ENCODE measurements at places on chromosomes 6 and 20. TPM values are rescaled to one million over a fixed set of nuclear protein-coding genes. Genes with fewer than 3 reads are reported as not detected.

GRCh38 chr20:10349118-10349517 lies 84.9 kb downstream of the MKKS start:
- H3K4me3 ChIP-seq: no peak overlapping the region
- H3K27ac ChIP-seq: no peak overlapping the region
- H3K4me1 ChIP-seq: peaks cover 9% of the 10 kb centered on the region
- peaks cover 4% of the 10 kb centered on the region for H3K36me3 ChIP-seq
- no peaks in the 10 kb centered on the region for H3K27me3 ChIP-seq

GRCh38 chr20:46031701-46032254 lies 2.8 kb downstream of the SLC12A5 start:
- H3K27me3 ChIP-seq: peaks cover 77% of the 10 kb centered on the region
- H3K4me3 ChIP-seq: no peak overlapping the region
- no peak overlapping the region for H3K27ac ChIP-seq
- no peak for DNase-seq
- H3K4me1 ChIP-seq: no peaks in the 10 kb centered on the region

- no peaks in the 10 kb centered on the region for H3K36me3 ChIP-seq
- H3K27me3 ChIP-seq: no peaks in the 10 kb centered on the region
- H3K4me1 ChIP-seq: no peaks in the 10 kb centered on the region
- no peak for DNase-seq
- no peak overlapping the region for H3K4me3 ChIP-seq
Measured at GRCh38 chr6:151877458-151877857, 70.0 kb downstream of the ESR1 start.

DNA sequence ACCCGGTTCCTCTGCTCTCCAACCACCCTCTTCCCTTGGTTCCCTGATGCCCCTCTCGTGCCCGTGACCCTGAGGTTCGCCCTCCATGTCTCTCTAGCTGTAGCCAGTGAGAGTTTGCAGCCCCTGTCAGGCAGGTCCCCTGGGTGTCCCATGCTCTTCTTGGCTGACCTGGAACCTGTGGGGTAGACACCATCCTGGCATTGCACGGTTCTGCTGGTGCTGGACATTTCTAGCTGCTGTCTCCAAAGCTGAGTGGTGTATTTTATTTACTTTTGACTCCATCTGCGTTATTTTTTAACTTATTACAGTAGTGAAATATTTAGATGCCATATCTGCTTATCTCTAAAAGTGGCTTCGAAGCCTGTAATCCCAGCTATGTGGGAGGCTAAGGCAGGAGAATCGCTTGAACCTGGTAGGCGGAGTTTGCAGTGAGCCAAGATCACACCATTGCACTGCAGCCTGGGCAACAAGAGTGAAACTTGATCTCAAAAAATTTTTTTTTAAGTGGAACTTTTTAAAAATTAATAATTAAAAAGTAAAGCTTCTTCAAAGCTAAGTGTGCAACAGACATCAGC lies 12.5 kb downstream of the ENTPD6 start:
- H3K27me3 ChIP-seq: no peaks in the 10 kb centered on the region
- peaks cover 5% of the 10 kb centered on the region for H3K36me3 ChIP-seq
- no peak overlapping the region for H3K27ac ChIP-seq
- H3K4me1 ChIP-seq: peaks cover 11% of the 10 kb centered on the region
- no peak for DNase-seq

DNA sequence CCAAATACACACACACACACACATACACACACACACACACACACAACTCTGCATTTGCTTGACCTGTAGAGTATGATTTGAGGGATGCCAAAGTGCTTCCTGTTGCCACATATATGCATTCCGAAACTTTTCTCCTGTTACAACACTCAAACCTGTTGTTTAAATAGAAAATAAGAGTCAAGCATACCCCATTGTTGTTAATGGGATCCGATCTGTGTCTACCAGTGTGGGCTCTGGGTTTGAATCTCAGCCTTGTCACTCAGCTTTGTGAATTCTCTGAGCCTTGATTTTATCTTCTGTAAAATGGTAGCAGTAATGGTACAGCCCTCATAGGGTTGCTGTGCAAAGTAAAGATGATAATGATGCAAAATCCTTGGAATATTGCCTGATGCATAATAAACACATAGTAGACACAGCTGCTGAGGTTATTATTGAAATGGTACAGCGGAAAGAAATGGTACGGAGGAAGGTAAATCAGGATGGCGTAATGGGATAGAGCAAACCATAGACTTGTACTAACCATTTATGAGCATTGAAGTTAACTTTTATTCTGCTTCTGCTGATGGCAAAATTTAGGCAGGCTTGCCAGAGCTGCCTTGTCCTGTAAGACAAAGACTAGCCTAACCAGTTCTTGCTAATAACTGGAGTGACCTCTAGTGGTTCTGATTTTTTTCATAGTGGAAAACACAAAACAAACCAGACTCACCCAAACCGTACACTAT lies 113.5 kb upstream of the PHACTR1 start:
- no peaks in the 10 kb centered on the region for H3K36me3 ChIP-seq
- H3K4me3 ChIP-seq: no peak overlapping the region
- H3K4me1 ChIP-seq: no peaks in the 10 kb centered on the region
- peaks cover 31% of the 10 kb centered on the region for H3K27me3 ChIP-seq

- no peaks in the 10 kb centered on the region for H3K36me3 ChIP-seq
- H3K4me3 ChIP-seq: no peak overlapping the region
- H3K27me3 ChIP-seq: no peaks in the 10 kb centered on the region
- peaks cover 2% of the 10 kb centered on the region for H3K4me1 ChIP-seq
- no peak for DNase-seq
Measured at GRCh38 chr20:47753576-47754387, 31.5 kb downstream of the SULF2 start.

- DNase-seq: no peak
- H3K4me1 ChIP-seq: no peaks in the 10 kb centered on the region
- H3K36me3 ChIP-seq: no peaks in the 10 kb centered on the region
Measured at GRCh38 chr6:75171567-75171966, 34.3 kb downstream of the COL12A1 start.

GRCh38 chr20:1383623-1384404 lies 9.0 kb downstream of the FKBP1A start:
- no peak for DNase-seq
- H3K36me3 ChIP-seq: peaks cover 36% of the 10 kb centered on the region
- no peaks in the 10 kb centered on the region for H3K27me3 ChIP-seq
- peaks cover 90% of the 10 kb centered on the region for H3K4me1 ChIP-seq
- H3K4me3 ChIP-seq: no peak overlapping the region

DNA sequence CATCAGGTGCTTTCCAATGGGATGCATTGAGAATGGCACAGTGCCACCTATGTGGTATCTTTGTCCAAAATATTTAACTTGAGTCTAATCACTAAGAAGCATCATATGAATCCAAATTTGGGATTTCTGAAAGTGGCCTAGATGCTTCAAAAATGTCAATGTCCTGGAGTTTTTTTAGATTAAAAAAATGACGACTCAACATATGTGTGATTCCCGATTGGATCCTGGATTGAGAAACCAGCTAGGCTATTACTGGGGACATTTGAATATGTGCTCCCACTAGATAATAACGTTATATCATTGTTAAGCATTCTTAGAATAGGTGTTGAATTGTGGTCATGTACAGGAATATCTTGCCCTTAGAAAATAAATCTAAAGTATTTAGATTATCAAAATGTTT lies 189.2 kb downstream of the TBXT start:
- H3K4me3 ChIP-seq: no peak overlapping the region
- DNase-seq: no peak
- no peak overlapping the region for H3K27ac ChIP-seq
- no peaks in the 10 kb centered on the region for H3K4me1 ChIP-seq

The C6orf15 gene
- not detected for total RNA-seq

The SLC22A1 gene
- not detected for total RNA-seq

The FAM83D gene
- 14.2 TPM for total RNA-seq

All from activated naive CD8-positive, alpha-beta T cell treated with anti-CD3 and anti-CD28 coated beads for 36 hours (primary cell).